NCI-H1930 (cell line): ENCODE measurements at places on chromosomes 16 and 17.

GRCh38 chr16:27408602-27409031 is 6.6 kb downstream of the IL21R start:
- no peak for DNase-seq

- DNase-seq: no peak
Measured at GRCh38 chr16:72427051-72427782, 255.3 kb upstream of the PMFBP1 start.

- no peak for DNase-seq
Measured at GRCh38 chr17:10608244-10608643, 48.9 kb downstream of the MYH3 start.

GRCh38 chr16:23950898-23951297 is 115.1 kb downstream of the PRKCB start:
- no peak for DNase-seq

DNA sequence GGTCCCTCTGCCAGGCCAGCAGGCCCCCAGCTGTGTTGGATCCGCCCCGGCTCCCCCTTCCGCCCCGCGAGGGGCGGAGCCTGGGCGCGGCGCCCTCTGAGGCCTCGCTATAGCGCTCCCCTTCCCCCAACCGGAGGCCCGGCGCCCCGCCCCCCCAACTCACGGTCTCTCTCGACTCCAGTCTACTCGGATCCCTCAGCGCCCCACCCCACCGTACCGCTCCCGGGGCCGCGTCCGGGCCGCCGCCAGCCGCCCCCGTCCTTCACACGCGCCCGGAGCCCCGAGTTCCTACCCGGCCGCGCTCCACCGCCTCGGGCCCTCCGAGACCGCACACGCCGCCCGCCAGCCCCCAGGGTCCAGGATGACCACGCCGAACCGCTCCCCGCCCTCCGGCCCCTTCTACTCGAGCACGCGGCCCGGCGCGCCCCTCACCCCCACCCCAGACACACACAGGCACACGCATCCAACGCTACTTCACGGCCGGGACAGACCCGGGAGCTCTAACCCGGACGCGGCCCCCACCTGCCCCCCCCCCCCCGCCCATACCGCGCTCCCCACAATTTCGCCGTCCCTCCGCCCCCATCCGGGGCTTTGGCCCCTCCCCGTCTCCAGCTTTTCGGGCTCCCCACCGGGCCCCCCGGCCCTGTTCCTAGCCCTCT is 1.4 kb downstream of the PHF23 start:
- DNase-seq: peak; percentile 50

- DNase-seq: peak; percentile 14
Measured at GRCh38 chr17:54172096-54172984, 349.6 kb downstream of the KIF2B start.

DNA sequence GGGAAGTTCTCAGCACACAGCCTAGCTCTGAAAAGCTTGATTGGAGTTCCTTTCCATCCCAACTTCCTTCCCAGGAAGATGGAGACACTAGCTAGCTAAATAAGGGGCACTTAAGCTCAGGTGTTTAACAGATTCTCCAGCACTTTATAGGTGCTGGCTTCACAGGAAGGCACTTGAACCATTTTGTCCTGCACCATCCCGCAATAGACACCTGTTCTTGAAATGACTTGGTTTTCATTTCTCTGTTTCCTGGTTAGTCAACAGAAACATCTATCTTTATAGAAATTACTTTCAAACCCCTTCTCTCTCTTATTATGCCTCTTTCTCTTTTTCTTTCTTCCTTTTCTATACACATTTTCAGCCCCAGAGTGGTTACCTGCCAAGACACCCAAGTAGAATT is 409.9 kb upstream of the ZFHX3 start:
- DNase-seq: no peak

GRCh38 chr17:82152556-82153294 is 54.7 kb upstream of the FASN start:
- no peak for DNase-seq

GRCh38 chr17:72516772-72517399 is 396.1 kb downstream of the SOX9 start:
- no peak for DNase-seq

DNA sequence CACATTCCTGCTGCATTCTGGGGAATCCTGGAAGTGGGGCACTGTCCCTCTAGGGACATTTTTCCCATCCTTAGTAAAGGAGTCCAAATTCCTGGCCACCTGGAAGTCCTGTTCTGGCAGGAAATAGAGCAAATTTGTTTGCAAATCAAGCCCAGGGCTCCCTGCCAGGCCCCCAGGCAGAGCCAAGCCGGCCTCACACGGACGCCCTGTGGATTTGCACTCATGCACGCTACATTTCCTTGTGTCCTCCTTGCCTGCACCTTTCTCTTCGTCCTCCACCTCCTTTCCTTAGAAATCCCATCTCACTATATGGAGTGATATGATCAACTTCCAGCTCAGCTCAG is 7.0 kb upstream of the CALB2 start:
- DNase-seq: no peak

- no peak for DNase-seq
Measured at GRCh38 chr16:56591377-56592060, 2.2 kb downstream of the MT3 start.

GRCh38 chr17:43400943-43401717 is 2.3 kb downstream of the ARL4D start:
- DNase-seq: no peak

GRCh38 chr17:77449908-77450741 is 309.4 kb downstream of the SEC14L1 start:
- no peak for DNase-seq

GRCh38 chr16:5633845-5634440 is 536.3 kb upstream of the EEF2KMT start:
- DNase-seq: peak; percentile 10

GRCh38 chr16:29653471-29653870 is 9.6 kb upstream of the SPN start:
- no peak for DNase-seq

DNA sequence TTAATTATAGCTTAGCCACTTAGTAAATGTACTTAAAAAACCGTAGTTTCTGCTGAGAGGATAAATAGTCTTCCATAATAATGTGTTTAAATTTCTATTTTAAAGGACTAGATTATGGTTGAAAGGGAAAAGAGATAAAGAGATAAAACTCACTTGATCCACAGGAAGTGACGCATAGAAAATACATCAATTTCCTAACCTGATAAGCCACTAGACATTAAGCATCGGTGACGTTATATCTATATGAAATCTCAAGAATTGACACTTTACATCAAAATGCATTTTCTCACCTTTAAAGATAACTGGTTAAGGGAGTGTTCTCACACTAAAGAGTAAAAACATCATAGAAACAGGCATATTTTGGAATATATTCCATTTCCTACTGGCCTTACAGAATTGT is 5.8 kb downstream of the FBXO47 start:
- DNase-seq: no peak

- no peak for DNase-seq
Measured at GRCh38 chr17:13740686-13741085, 139.0 kb upstream of the HS3ST3A1 start.

DNA sequence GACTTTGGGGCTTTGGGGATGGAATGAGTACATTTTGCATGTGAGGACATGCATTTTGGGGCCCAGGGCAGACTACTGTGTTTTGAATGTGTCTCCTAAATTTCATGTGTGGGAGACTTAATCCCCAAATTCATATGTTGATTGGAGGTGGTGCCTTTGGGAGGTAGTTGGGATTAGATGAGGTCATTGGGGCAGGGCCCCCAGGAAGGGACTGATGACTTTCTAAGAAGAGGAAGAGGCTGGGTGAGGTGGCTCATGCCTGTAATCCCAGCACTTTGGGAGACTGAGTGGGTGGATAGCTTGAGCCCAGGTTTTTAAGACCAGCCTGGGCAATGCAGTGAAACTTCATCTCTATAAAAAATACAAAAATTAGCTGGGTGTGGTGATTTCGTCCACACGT is 42.8 kb upstream of the RAI1 start:
- no peak for DNase-seq

- DNase-seq: no peak
Measured at GRCh38 chr17:13843862-13844635, 225.3 kb upstream of the COX10 start.

GRCh38 chr16:46918905-46919792 is 35.0 kb downstream of the GPT2 start:
- DNase-seq: no peak
